Stimulated activated CD8-positive, alpha-beta memory T cell treated with anti-CD3 and anti-CD28 coated beads, Interleukin-4, amount 100 ng/mL, for 4 hours (primary cell): ENCODE measurements at places on chromosomes 1 and 21.

- no peak for DNase-seq
Measured at GRCh38 chr1:205879974-205880373, 30.0 kb upstream of the PM20D1 start.

DNA sequence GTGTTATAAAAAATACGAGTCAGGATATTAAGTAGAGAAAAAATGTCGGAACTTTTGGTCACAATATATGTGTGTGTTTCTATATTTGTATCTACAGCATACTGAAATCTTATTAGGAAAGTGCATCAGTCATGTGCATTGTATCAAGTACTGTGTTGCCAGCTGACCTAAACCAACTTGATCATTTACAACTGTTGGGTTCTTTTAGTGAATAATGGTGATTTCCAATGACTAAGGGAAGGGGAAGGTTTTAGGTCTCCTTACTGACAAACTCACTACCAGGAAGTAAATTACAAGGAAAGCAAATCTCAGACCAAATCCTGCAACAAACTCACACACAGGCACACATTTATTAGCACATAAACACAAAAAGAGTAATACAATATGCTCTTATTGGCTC lies 142.7 kb downstream of the TSEN15 start:
- no peak for DNase-seq

DNA sequence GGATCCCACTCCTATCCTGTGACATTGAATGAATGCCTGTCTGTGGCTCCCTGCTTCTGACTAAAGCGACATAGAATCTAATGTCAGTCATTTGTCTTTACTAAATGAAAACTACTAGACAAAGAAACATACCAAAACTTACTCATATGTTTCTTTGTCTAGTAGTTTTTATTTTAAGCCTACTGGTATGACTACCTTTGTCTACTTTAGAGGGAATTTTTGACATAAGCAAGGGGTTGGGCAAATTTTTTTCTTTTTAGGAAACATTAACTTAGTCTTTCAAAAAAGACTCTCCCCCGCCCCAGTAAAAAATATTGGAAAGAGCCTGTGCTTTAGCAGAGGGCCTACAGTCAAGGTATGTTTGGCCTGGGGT lies 4.9 kb downstream of the NEK7 start:
- DNase-seq, result no peak

DNA sequence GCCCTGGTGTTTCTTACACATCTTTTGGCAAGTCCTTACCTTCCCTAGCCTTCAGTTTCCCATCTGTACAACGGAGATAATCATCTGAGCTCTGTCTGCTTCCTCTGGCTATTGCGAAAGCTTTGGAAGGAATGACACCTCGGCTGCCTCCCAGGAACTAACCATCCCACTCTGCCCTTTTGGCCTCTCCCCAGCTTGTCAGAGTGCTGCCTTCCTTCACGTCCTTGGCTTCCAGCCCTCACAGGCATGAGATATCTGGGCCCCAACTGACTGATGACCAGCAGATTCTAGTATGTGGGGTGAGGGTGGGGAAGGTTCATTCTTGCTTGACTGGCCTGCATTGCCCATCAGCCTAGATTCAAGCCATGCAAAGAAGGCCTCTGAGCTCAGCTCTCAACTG lies 253.1 kb upstream of the FGGY start:
- no peak for DNase-seq

- no peak for DNase-seq
Measured at GRCh38 chr1:223214261-223214807, 71.3 kb upstream of the TLR5 start.

GRCh38 chr1:53315046-53315445 lies 12.8 kb downstream of the LRP8 start:
- no peak for DNase-seq

- DNase-seq, result no peak
Measured at GRCh38 chr1:15944308-15945010, 31.4 kb downstream of the ZBTB17 start.

DNA sequence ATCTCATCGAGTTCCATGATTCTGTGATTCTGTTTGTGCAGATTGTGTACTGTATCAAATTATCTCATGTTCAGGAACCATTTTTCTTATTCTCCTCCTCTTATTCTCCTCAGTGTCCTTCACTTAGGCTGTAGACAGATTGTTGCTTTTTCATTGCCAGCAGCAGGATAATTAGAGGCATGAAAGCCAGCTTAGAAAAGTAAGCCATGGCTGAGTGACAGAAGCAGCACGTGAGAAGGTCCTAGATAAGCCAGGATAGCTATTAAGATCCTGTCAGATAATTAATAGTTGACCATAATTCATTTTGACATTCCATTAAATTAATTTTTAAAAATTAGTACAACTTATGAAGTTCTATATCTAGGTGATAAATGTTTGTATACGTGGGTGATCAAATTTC lies 60.8 kb upstream of the PRKACB start:
- DNase-seq, result no peak

GRCh38 chr1:2204415-2205190 lies 10.0 kb upstream of the FAAP20 start:
- no peak for DNase-seq

- no peak for DNase-seq
Measured at GRCh38 chr1:109722908-109723691, 11.0 kb downstream of the GSTM5 start.

GRCh38 chr21:32329331-32329730 lies 30.7 kb downstream of the MRAP start:
- no peak for DNase-seq

DNA sequence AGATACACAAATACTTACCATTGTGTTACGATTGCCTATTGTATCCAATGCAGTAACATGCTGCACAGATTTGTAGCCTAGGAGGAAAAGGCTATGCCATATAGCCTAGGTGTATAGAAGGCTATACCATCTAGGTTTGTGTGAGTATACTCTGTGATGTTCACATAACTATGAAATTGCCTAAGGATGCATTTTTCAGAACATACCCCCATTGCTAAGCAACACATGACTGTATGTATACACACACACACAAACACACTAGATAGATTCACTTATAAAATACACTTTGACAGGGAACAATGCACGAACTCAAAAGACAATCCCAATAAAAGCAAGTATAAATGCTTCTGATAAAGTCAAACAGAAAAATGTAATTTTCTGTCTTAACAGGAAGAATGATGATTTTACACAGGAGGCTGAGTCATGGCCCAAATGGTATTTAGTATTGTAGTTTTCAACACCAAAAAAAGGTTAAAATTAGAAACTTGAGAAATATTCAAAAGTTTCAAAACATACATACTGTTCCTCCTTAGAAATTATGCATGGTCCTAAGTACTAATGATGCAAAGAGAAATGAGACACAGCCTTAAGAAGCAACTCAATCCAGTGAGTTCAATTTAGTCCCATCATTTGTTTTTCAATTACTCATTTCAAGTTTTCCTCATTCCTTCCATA lies 12.2 kb downstream of the FH start:
- no peak for DNase-seq

- no peak for DNase-seq
Measured at GRCh38 chr1:9651565-9652378, at the start of gene PIK3CD. TSS of gene PIK3CD (plus strand) at chr1:9651731. CDS start at chr1:9710456, 58,725 bp downstream.
